NCI-H1694 treated with DMSO at 0.1 percent for 48 hours (cell line): ENCODE measurements at places on chromosomes 3 and 15.

GRCh38 chr3:54262541-54262940, 140.2 kb downstream of the CACNA2D3 start:
- DNase-seq, result no peak

GRCh38 chr3:37129871-37130270, 44.5 kb downstream of the LRRFIP2 start:
- no peak for DNase-seq

DNA sequence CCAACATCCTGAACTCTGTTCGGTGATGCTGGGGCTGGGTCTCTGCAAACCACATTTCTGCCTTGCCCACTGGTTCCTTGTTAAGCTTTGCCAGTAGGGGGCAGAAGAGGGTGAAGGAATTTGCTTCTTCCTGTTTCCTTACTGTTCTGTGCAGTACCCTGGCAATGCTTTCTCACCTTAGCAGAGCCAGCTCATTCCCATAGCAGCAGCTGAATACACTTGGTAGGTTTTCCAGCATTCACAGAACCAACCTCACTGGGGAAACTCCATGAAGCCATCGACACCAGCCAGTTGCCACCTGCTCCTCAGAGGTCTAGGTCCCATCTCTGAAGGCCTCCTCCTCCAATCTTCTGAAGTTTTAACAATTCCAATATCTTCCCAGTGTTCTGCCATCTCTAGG, 308.4 kb downstream of the PDCD6IP start:
- no peak for DNase-seq

GRCh38 chr3:141333836-141334626, 34.3 kb upstream of the ZBTB38 start:
- DNase-seq, result no peak

DNA sequence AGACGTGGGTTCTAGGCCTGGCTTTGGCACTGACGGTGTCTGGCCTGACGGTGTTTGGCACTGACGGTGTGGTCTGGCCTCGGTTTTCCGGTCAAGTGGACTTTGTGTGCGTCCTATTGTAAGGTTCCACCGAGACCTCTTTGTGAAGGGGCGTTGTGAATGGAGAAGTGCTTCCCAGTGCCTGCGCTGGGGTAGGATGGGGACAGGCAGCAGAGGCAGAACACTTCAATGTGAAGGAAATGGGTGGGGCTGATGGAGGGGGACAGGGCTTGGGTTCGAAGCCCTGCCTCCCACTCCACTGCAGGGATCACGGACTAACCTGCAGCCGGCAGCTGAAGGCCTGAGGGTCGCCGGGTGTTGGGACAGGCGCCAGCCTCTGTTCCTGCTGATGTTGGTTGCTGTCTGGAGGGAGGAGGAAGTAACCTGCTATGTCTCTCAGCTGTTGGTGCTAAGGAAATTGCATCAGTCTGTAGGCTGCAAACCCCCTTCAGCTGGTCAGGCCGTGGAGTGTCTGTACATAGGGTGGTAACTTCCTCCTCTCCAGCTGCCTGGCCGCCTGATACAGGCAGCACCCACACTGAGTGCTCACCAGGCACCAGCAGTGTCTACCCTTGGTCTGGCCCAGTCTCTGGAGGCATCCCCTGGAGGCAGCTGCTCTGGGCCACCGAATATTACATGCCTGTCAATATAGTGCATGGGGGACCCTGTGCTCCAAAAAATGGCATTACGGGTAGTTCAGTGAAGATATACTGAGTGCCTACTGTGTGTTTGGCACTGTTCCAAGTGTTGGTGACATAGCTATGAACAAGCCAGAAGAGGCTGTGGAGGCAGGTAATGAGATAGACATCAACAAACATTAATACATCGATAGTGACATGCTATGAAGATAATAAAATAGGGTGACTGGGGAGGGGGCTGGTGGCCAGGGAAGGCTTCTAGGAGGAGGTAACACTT, 1.1 kb downstream of the TM6SF1 start:
- DNase-seq, result no peak
